ENCODE measurements at places on chromosomes 5 and 9. TPM values are rescaled to one million over a fixed set of nuclear protein-coding genes. Genes with fewer than 3 reads are reported as not detected.

- peak; percentile 97 for DNase-seq
Observed at GRCh38 chr5:139458580-139459407, 3.7 kb downstream of the ECSCR start.

DNA sequence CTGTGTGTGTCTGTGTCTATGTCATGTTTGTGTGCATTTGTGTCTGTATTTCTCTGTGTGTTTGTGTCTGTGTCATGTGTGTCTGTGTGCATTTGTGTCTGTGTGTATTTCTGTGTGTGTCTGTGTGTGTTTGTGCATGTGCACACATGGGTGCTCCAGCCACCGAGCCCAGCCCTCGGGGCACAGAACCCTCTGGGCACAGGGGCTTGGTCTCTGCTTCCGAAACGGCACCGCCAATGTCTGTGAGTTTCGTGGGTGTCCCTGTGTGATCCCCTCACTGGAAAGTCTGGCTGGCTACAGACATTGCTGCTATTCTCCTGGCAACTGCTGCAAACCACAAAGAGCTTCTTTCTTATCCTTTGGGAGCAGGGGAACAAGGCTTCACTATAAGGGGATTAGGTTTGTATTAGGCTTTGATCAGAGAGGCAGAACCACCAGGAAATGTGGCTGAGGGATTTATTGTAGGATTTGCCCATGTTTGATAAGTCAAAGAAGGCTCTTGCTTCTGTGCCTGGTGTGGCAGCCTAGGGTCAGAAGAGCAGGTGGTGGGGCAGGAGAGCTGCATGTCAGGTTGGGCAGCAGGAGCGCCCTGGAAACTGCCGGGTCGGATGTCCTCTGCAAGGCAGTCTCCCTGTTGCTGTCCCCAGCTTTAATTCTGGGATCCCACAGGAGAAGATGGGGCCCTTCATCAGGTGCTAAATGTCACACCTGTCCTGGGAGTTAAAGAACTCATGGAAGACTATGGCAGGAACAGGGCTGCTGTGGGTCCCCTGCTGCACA is 39.6 kb upstream of the FCN1 start:
- no peak for DNase-seq

DNA sequence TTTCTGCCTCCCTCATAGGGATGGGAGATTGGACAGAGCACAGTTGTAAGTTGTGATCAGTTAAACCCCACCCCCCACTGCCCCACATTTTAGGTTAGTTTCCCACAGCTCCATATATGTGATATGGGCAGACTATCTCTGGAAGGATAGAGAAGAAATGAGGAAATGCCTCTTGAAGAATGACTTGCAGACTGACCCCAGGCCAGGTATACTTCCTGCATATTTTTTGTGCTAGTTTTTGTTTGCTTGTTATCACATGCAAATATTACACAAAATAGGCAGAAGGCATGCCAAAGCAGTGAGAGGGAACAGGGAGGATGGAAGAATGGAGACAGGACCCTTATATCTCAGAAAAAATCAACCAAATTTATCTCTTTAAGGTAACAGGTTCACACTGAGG is 10.1 kb upstream of the GLRX start:
- DNase-seq: no peak

- peak; percentile 95 for DNase-seq
Observed at GRCh38 chr9:133374612-133375115, 1.2 kb downstream of the SURF4 start.

GRCh38 chr5:81854485-81854884 is 103.6 kb upstream of the SSBP2 start:
- DNase-seq: no peak

The PKD2L2 gene
- under 0.01 TPM for total RNA-seq

- DNase-seq: no peak
Observed at GRCh38 chr9:12629067-12629466, 64.1 kb upstream of the TYRP1 start.

GRCh38 chr5:125695996-125696655 is 727.1 kb upstream of the GRAMD2B start:
- no peak for DNase-seq

DNA sequence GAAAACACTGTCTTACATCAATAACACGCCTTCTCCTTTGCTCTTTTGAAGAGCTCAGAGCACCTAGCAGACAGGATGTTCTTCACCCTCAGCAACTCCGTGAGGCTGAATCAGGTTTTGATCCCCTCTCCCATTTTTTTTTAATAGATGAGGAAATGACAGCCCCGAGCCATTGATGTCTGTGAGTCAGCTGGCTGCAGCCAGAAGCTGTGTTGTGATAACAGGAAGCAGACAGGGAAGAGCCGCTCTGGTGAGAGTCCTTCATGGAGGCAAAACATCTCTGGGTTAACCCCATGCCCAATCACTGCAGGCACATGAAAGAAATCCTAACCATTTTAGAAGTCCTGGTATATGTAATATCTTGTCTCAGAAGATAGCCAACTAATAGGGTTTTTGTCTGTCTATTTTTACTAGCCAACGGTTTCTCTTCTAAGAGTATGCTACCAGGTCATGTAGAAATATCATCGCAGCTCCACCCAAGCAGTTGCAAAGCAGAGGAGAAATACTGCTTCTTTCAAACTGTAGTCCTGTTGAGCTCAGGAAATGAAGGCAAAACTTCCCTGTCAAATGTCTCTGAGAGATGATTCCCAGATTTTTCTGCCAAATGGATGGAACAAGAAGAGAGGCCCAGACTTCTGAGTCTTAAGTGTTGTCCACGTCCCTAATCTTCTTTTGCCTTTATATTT is 568.9 kb downstream of the CCDC171 start:
- no peak for DNase-seq

The RFX3 gene
- 2.9 TPM for total RNA-seq

GRCh38 chr5:98904780-98905179 is 24.0 kb downstream of the CHD1 start:
- no peak for DNase-seq

The ACOT12 gene
- total RNA-seq: not detected

The ASPN gene
- 1.2 TPM for total RNA-seq

DNA sequence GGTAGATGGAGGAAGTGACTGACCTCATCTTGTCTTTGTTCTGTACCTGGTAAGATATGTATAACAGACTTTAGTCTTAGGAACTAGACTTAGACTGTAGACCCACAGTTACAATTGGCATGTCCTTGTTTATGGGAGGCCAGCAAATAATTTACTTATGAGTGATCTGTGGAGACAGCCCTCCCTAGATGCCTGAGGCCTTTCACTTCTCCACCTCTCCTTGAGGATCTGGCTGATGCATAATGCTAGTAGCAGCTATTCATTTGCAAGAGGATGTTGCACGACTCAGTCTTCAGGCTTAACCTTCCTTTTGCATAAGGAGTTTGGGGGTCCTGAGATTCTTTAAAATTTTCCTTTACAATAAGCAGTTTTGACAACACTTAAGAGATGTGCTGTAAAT is 100.7 kb downstream of the YTHDC2 start:
- DNase-seq: peak; percentile 21

The GRM6 gene
- not detected for total RNA-seq

The NFIB gene
- 26.2 TPM for total RNA-seq

GRCh38 chr5:140840978-140841962 is at the start of gene PCDHA8:
TSS of gene PCDHA8 (plus strand) at chr5:140841187. CDS start at chr5:140841322, 135 bp downstream.
- DNase-seq: no peak

DNA sequence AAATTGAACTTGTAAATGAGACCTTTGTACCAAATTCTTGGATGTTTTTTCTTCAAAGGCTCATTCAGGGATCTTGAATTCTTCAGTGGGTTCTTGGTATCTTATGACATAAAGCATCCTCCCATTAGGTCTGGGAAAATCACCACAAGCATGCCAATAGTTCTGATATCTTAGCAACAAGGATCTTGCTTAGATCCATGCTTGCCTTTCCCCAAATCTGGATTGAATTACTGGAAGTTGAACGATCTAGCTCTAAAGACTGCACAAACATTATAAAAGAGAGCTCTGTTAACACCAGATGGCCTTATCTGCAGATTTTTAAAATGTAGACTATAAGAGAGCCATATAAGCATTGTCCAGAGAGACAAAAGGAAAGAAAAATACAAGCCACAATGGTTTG is 266.3 kb downstream of the RAB3C start:
- DNase-seq: no peak

GRCh38 chr9:113163001-113163400 is 12.2 kb downstream of the SLC31A2 start:
- no peak for DNase-seq

DNA sequence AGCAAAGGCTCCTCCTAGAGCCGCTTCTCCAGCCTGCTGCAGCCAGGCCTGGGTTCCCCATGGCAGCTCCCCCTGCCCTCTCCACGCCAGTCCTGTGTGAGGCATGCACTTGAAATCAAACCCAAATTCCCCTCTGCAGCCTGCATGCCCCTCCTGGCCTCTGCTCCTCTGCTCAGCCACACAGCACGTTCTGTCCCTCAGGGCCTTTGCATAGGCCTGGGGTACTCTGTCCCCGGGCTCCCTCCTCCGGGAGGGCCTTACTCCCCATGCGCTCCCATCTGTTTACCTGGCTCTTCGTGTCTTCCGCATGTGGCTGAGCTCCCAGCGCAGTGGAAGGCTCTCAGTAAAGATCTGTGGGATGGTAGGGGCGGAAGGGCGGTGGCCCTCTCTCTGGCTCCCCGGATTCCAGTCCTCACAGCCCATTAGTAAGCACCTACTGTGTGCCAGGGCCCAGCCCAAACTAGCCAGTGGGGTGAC is 203.5 kb upstream of the IER5L start:
- DNase-seq: peak; percentile 42

The IFNA13 gene
- not detected for total RNA-seq

- no peak for DNase-seq
Observed at GRCh38 chr5:139861889-139862207, 66.2 kb downstream of the PSD2 start.

- DNase-seq: no peak
Observed at GRCh38 chr5:90402521-90403255, 6.9 kb downstream of the CETN3 start.

The STC2 gene
- total RNA-seq: 431 TPM

- peak; percentile 85 for DNase-seq
Observed at GRCh38 chr5:31987985-31988710, 186.0 kb downstream of the GOLPH3 start.

DNA sequence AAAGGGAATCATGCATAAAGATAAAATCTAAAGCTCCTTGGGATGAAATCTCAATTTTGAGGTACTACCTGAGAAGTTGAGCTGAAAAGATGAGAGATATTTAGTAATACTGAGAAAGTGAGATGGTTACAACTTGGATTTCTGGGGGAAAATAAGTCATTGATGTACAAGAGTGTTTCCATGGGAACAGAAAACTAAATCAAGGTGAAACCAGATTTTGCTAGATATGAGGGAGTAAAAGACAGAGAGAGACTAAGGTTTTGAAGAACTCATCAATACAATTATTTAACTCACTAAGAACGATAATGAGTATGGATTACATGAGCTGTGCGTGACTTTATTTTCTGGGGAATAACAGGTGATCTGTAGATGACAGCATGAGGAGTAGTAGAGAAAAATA is 10.2 kb upstream of the ST8SIA4 start:
- peak; percentile 15 for DNase-seq

Measured in osteoblast (primary cell).